ENCODE measurements at places on chromosomes 7 and 10.
A peak's percentile ranks its signal among the peaks of the same experiment; 100 is the strongest.

GRCh38 chr10:75682649-75683557 lies 251.5 kb downstream of the LRMDA start:
- no peak for DNase-seq

- peak; percentile 49 for DNase-seq
These were observed 7.6 kb upstream of the ZNF503 start for GRCh38 chr10:75408911-75409885.

GRCh38 chr7:129772646-129773280 lies 161.2 kb downstream of the NRF1 start:
- DNase-seq: no peak

DNA sequence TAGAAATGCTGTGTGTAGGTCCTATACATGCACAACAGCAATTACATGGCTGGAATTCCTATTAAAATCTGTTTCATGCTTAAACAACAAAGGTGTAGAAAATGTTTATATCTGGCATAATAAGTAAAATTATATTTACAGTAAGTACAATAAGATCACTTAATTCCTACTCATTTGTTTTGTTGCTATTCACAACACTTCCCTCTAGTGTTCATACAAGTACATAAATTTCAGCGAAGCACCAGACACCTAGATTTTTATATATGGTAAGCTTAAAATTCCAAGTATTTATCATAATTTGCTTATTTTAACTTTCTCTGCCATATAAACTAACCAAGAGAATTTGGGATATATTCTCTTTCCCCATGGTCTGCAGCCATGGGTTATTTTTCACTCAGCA lies 51.8 kb upstream of the ANK3 start:
- DNase-seq: no peak

GRCh38 chr10:6089334-6090219 lies 743 bp downstream of the RBM17 start:
- DNase-seq: no peak

GRCh38 chr10:120517881-120518484 lies 61.0 kb downstream of the PLPP4 start:
- DNase-seq: no peak

GRCh38 chr7:65731562-65732035 lies 141.3 kb upstream of the VKORC1L1 start:
- DNase-seq: no peak

GRCh38 chr7:1985042-1985441 lies 247.7 kb downstream of the MAD1L1 start:
- no peak for DNase-seq

Measured in HL-60 (cell line).